ENCODE measurements at places on chromosomes 4 and X.

DNA sequence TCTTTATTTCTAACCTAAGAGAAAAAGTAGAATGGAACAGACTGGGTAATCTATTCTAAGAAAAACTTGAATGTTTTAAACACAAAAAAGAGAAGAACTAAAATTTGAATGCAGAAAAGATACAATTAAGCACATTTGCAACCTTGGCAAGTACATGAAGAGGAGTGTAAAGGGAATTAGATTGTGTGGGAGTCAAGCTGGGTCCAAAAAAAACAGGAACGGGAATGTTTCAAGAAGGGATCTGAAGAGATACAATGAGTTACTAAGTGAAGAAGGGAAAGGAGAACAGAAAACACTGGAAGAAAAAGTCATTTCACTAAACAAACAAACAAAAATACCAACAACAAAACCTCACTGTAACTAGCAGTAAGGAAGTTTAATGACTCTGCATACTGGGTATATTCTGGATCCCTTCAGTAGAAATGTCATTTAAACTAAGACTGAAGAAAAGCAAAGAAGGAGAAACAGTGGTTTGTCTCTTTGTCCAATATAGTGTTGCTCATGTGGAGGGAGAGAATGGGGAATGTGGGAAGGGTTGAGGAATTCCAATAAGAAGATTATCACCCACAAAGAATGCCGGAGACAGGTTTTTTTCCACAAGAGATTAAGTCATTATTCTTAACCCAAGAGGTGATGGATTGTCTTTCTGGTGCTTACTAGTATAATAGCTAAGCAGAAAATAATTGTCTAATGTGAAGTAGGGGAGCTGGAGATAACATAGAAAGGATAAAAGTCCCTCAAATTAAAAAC, 50.4 kb upstream of the PTPN13 start:
- no peak for DNase-seq

DNA sequence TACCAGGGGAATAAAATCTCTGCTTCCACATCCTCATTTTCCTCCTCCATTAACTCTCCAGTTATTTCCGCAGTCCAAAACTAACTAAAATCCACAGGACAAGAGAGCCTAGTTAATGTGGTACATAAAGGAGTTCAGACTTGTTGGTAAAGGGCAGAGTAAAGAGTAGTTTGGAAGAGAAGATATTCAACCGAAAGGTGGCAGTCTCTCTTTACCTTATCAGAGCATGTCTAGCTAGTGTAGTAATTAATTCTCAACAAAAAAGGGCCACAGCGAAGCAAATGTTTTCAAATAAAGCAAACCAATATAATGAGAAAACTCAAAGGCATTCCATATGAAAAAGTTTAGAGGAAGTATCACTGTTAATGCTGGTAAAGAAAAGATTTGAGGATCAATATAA, 286.5 kb downstream of the GLUD2 start:
- no peak for DNase-seq

DNA sequence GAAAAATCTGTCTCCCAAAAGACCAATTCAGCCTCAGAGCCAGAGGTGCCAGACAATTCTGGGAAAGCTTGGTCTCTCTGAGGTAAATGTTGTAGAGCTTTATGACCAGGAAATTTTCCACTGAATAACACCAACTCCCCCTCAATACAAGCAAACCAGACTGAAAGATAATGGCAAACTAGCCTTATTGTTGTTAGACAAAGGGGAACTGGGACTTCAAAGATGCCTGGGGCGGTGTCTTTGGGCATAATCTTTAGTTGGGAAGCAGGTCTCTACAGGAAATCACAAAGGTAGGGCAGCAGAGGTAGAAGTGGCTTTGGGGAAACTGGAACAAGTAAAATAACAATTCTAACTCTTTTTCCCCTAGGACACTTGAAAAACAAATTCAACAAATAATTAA, 12.0 kb downstream of the COL4A6 start:
- DNase-seq, result no peak

DNA sequence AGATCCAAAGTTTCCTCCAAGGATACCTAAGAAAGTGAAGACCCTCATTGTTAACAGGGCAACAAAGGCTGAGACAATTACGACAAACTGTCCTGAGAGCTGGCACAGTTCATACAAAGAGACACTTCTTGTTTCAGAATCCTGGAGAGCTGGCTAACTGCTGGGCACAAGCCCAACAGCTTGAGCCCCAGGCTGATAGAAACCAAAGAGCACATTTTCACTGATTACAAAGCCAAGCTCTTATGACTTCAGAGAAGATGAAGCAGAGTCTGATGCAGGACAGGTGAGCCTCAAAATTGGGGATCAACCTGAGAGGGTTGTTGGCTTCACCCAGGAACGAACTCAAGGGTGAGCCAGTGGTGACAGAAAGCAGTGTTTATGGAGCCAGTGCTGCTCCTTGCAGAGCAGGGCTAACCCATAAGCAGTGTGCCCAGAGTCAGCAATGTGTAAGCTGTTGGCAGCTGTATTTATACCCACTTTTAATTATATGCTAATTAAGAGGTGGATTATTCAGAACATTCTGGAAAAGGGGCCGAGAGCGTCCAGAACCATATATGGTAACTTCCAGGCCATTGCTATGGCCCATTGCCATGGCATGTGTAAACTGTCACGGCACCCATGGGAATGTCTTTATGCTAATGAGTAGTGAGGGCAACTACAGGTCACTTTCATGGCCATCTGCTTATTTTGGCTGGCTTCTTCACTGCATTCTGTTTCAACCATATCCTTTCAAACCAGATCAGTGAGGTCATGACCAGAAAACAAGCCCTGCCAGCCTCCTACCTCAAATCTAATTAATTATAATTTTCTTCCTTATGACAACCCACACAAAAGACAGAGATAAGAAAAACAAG, 183.7 kb downstream of the EVC2 start:
- peak; percentile 84 for DNase-seq

GRCh38 chrX:83529950-83530349, 21.9 kb downstream of the POU3F4 start:
- no peak for DNase-seq

GRCh38 chr4:156523492-156523891, 448.1 kb downstream of the PDGFC start:
- no peak for DNase-seq

DNA sequence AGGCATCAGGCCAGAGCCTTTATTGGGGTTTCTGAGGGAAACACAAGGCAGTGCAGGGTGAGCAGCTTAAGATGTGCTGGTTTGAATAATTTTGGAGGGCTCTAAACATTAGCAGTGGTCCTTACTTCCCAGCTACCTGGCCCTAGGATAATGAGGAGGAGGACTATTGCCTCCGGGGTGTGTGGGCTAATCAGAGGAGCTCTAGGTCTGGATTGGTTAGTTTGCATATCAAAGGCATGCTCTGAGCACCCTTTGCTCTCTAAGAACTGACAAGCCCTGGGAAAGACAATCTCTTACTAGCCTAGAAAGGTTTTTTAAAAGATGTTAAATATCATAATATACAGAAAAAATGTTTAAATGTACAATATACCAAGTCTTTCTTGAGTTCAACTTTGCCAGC, 58.4 kb downstream of the RXFP1 start:
- no peak for DNase-seq

DNA sequence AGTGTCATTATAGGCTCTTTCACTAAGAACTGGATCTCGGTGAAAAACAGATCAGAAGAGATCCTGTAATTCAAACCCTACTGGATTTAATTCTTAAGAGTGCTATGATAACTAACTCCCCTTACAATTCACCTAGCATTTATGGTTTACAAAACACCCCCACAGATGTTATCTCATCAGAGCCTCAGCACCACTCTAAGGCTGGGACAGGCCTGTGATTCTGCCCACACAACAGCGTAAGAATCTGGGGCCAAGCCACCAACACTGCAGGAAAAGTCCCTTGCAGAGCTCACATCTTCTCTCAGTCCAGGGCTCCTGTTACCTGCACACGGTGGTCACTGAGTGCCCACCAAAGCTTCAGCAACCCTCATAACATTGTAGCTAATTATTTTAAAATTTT, 8.9 kb downstream of the MFAP3L start:
- no peak for DNase-seq

GRCh38 chr4:185464887-185465286, 6.6 kb downstream of the CCDC110 start:
- no peak for DNase-seq

- no peak for DNase-seq
Observed at GRCh38 chrX:147565237-147565636, 346.5 kb upstream of the FMR1 start.

DNA sequence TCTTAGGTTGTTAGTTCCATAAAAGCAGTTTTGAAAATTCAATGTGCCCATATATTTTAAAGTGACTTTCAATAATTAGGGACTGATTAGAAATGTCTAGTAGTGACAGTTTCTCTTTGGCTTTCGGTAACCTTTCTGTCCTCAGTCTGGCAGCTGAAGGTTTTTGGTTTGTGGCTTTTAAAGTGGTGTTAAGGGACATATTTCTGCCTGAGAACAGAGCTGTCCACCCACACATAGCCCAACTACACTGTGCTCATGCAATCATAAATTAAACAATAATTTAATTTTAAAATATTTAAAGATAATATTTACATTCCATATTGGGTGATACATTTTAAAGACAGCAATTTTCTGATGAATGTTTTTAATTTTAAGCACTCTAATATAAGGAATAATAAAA, 335.0 kb upstream of the TENM3 start:
- no peak for DNase-seq
